ENCODE measurements at places on chromosomes 16 and 17. TPM values are rescaled to one million over a fixed set of nuclear protein-coding genes. Genes with fewer than 3 reads are reported as not detected.
A peak's percentile ranks its signal among the peaks of the same experiment; 100 is the strongest.

DNA sequence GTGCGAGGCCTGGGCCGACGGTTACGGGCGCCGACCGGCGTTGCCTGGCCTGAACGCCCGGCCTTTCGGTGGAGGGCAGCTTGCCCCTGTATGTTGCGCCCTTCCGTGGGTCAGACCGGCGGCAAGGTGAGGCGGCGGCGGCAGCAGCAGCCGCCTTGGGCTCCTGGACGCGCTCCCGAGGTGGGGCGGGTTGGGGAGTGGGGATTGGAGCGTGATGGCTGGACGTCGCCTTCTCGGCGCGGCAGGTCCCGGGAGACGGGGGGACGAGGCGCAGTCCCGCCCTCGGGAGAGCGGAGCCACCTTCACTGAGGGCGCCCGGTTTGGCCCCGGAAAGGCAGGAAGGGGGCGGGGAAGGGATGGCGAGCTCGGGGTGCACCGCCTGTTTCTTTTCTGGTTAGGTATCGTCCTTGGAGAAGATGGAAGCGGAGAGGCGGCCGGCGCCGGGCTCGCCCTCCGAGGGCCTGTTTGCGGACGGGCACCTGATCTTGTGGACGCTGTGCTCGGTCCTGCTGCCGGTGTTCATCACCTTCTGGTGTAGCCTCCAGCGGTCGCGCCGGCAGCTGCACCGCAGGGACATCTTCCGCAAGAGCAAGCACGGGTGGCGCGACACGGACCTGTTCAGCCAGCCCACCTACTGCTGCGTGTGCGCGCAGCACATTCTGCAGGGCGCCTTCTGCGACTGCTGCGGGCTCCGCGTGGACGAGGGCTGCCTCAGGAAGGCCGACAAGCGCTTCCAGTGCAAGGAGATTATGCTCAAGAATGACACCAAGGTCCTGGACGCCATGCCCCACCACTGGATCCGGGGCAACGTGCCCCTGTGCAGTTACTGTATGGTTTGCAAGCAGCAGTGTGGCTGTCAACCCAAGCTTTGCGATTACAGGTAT, 671 bp downstream of the DGKE start:
- H3K27ac ChIP-seq, result peak overlapping the region; percentile 96
- no peaks in the 10 kb centered on the region for H3K27me3 ChIP-seq
- H3K36me3 ChIP-seq, result peaks cover 44% of the 10 kb centered on the region
- peak overlapping the region; percentile 98 for H3K4me3 ChIP-seq
- peak; percentile 92 for DNase-seq

DNA sequence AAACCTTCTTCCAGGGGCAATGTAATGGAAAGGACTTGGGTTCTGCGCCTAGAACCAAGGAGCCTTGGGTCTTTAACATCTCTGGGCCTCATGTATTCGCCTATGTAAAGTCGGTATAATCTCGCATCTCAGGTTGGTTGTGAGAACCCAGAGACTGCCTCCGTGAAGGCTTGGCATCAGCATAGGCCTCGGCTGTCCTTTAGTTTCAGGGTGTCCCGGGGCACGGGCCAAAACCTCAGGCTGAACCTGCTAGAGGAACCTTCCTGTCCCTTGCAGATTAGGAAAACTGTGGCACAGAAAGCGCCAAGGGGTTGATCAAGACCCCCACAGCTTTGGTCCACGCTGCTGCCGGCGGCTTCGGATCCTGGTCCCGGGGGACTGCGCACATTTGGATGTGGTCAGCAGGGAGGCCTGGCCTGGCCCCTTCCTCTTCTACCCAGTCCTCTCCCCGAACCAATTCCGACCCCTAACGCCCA, 772 bp upstream of the PHAF1 start:
- H3K27ac ChIP-seq, result peak overlapping the region; percentile 75
- no peaks in the 10 kb centered on the region for H3K27me3 ChIP-seq
- peak overlapping the region; percentile 96 for H3K4me3 ChIP-seq
- H3K4me1 ChIP-seq, result peaks cover 29% of the 10 kb centered on the region

DNA sequence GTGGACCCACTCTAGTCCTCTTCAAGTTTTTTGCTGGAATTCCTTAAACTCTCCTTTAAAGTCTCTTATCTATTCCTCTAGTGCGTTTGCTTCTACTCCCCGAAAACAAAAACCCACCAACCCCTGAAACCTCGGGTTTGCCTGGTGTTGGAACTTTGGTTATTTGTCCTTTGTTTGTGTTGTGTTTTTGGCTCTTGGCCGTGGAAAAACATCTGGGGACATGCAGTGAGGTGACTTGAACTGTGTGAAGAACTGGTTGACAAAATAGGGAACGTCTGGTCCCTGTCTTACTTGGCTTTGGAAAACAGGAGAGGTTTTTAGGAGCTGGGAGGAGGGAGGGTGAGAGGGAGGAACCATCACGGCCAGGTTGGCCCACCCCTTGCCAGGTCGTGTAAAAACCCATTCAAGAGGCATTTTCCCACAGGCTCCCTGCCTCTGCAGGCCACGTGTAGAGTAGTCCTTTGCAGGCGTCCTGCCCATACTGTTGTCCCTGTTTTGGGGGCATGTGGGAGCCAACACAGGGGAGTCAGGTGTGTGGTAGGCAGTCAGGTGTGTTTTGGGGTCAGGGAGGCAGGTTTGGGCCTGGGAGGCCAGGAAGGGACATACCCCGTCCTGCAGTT, 169.3 kb downstream of the RAB11FIP4 start:
- DNase-seq, result no peak
- H3K27me3 ChIP-seq, result peaks cover 22% of the 10 kb centered on the region
- no peaks in the 10 kb centered on the region for H3K36me3 ChIP-seq
- H3K4me1 ChIP-seq, result peaks cover 16% of the 10 kb centered on the region
- peak overlapping the region; percentile 42 for H3K4me3 ChIP-seq

DNA sequence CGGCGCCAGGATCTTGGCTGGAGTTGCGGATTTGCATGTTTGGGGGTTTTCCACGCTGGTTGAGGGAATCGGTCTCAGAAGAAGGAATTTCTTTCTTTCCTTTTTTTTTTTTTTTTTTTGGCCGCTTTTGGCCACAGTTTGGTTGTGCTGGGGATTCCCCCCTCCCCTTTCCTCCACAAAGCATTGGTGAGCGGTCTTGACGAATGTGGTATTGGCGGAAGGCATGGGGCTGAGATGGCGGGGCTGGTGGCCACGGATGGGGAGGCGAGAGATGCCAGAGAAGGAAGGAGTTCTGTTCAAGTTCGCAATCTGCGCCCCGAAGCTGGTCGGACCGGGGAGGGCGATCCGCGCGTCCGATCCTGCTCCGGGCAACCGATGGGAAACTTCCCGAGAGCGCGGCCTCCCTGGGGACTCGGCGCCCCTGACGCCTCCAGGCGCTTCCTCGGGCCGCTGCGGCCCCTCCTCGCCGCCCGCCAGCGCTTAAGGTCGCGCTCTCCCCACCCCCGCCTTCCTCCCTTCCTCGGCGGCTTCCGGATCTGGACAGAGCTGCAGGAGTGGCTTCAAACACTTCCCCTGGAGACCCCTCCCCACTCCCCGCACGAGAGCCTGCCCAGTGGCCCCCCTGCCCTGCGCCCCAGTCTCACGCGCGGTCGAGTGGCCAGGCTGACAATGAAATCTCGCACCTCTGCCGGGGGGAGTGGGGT, 43.2 kb downstream of the RAI1 start:
- peaks cover 31% of the 10 kb centered on the region for H3K4me1 ChIP-seq
- peak overlapping the region; percentile 58 for H3K27ac ChIP-seq
- H3K36me3 ChIP-seq, result peaks cover 15% of the 10 kb centered on the region
- H3K27me3 ChIP-seq, result peaks cover 35% of the 10 kb centered on the region
- H3K4me3 ChIP-seq, result peak overlapping the region; percentile 91
- peak; percentile 73 for DNase-seq

- DNase-seq, result no peak
- H3K4me3 ChIP-seq, result no peak overlapping the region
- H3K36me3 ChIP-seq, result peaks cover 42% of the 10 kb centered on the region
- H3K4me1 ChIP-seq, result peaks cover 10% of the 10 kb centered on the region
- no peak overlapping the region for H3K27ac ChIP-seq
These were observed 20.1 kb downstream of the NMT1 start for GRCh38 chr17:45081047-45081703.

DPEP3 gene
- total RNA-seq, result not detected

GP1BA gene
- total RNA-seq, result not detected

TERB1 gene
- 0.37 TPM for total RNA-seq
